Hepatocyte (in vitro differentiated cells): ENCODE measurements at places on chromosomes 16 and 17.

- DNase-seq, result peak; percentile 88
These were observed 17.4 kb upstream of the C17orf107 start for GRCh38 chr17:4881761-4882555.

GRCh38 chr17:80926591-80927250, 64.9 kb upstream of the CHMP6 start:
- DNase-seq, result no peak

DNA sequence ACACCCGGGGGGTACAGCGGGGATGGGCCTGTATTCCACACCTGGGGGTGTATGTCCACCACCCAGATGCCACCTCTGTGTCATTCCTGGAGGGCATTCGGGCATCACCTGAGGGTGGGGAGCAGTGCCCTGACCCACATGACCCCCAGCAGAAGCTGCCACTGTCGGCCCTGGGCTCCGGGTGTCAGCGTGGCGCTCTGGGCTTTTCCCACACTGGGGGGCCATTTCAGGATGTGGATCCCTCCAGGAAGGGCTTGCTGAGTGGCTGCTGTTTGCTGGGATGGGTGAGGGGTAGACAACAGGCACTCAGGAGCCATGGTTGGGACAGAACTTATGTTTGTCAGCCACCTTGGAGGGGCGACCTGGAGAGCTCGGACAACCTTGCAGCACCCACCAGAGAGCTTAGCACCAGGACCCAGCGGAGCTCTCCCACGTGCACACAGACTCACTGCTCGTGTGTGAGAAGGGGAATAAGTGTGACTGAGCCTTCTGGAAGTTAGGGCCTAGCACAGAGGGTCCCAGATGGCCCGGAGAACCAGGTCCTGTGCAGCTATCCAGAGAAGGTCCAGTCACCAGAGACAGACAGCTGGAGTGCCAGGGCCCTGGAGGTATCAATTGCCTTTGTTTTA, 102.7 kb downstream of the METRNL start:
- peak; percentile 2 for DNase-seq

DNA sequence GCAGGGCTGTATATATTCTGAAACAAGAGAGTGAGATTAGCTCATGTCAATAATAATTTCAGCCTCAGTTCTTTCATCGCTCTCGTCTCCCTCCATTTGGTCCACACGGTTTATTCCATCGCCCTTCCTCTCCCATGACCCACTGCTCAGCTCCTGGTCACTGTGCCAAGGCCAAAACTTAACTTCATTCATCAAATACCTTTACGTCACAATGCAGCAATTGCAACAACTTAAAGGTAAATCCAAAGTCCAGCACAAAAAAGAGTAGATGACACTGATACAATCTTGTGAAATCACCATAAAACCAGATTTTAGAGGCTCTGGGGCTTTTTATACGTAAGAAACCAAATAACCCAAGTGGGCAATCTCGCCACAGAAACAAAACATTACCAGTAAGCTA, 72.0 kb downstream of the ANKRD11 start:
- DNase-seq, result no peak

DNA sequence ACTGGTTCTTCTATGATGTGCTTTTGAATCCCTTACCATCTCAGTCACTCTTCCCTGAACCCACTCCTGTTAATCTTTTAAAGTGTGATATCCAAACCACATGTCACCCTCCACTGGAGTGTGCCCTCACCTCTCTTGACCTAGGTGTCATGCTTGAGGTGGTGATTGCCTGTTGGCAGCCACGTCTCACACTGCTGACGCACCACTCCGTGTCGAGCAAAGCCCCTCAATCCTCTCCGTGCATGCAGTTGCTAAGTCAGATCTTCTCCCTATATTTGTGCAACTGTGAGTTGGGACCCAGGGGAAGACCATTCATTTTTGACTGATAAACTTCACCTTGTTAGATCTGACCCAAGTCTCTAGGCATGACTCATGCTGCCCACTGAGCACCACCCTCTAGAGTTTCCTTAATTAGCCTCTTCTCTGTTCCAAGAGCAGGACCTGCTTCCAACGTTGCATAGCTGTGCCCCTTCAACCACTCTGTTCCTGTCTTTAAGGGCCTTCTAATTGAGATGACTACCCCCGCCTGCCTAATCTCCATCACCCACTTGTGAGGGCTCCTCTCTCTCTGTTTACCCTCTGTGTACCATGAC, 2.7 kb downstream of the MYH13 start:
- no peak for DNase-seq

GRCh38 chr17:57516290-57517230, 228.5 kb downstream of the CCDC182 start:
- DNase-seq, result no peak

GRCh38 chr16:79074541-79074940, 526.0 kb downstream of the MAF start:
- DNase-seq, result no peak

DNA sequence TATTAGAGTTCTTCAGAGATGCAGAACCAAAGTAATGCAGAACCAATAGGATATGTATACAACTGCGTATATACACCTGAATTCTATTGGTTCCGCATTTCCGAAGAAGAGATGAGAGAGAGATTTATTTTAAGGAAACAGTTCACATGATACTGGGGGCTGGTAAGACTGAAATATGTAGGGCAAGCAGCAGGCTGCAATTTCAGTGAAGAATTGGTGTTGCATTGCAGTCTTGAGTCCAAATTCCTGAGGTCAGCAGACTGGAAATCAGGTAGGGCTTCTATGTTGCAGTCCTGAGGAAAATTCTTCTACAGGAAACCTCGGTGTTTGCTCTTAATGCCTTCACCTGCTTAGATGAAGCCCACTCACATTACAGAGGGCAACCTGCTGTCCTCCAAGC, 128.2 kb upstream of the MED13 start:
- DNase-seq, result no peak

GRCh38 chr17:48791128-48792032, 25.6 kb downstream of the TTLL6 start:
- peak; percentile 91 for DNase-seq

DNA sequence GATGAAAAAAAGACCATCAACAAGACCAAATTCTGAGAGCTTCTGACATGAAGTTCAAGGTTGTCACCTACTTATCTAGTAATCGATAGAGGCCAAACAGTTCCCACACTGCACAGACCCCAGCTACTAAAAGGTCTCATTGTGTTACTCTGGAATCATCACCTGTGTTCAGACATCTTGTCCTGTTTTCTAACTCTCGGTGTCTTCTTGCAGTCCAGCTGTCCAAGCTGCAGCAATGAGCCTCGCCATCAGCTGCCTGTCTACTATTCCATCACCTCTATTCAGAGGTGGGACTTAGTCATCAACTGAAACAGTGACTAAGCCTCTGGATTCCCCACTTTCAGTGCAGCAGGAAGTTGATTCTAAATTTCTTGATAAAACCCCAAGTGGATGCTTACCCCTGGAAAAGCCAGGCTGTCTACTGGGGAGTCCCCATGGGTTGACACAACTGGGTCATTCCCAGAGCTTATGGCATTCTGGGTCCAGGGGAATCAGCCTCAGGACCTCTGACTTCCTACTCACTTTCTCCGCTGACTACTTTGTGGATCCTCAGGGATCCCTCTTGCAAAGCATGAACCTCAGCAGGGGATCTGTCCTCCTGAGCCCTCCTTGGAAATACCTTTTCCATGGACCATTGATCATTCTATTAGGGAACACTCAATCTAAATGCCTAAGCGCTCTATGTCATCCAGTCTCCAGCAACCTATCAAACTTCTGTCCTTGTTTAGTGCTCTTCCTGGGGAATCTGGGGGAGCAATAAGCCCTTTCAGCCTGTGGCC, 46.5 kb downstream of the HNF1B start:
- no peak for DNase-seq

GRCh38 chr16:50861970-50862411, 120.1 kb downstream of the CYLD start:
- no peak for DNase-seq

GRCh38 chr17:5110816-5111215, 862 bp downstream of the ZNF232 start:
- DNase-seq, result peak; percentile 27

DNA sequence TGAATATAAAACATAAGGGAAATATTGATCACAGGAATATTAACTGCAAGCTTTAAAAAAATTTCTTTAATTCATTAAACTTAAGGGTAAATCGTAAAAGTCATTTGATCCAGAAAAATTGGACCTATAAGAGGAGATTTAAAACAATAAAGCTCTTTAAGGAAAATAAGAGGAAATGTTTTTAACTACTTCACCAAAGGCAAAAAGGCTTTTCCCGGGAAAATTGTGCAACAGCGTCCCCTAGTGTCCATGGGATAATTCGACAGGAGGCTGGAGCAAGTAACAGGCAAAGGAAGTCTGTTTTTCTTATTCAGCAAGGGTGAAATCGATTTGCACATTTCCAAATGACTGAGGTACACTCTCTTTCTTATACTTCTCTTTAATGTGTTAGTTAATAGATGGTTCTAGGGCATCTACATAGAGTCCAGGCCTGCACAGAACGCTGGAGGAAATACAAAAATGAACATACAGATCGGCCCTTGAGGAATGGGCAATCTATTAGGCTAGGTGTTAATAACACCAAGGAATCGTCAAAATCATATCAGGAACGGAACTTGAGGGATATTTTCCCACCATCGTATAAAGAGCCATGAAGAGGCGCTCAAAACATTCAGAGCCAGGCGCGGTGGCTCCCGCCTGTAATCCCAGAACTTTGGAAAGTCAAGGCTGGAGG, 61.4 kb downstream of the ZNF18 start:
- DNase-seq, result peak; percentile 71

GRCh38 chr16:24430954-24431760, 108.2 kb upstream of the RBBP6 start:
- DNase-seq, result peak; percentile 24

DNA sequence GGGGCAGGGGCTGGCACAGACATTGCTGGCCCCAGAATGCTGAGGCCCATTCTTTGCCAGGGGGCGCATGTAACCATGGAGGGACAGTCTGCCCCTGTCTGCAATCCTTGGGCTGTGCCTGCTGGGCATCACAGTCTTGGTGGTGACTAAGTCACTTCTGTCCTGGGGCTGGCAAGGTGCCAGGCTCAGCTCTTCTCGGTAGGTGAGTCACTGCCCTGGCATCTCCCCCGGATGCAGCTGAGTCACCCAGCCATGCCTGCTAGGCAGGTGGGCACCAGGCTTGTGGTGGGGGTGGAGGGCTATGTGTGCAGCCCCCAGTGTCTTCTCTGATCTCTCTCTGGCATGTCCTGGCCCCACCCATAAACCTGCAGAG, 5.6 kb downstream of the RARA start:
- DNase-seq, result peak; percentile 85

- DNase-seq, result no peak
These were observed 14.6 kb downstream of the TOX3 start for GRCh38 chr16:52532384-52532783.

GRCh38 chr16:50245417-50246298, 20.7 kb upstream of the ADCY7 start:
- peak; percentile 75 for DNase-seq

- no peak for DNase-seq
These were observed 12.1 kb upstream of the ALDOA start for GRCh38 chr16:30053376-30054015.

- peak; percentile 56 for DNase-seq
These were observed 717 bp downstream of the CYBA start for GRCh38 chr16:88649924-88650748.

GRCh38 chr17:68182940-68183551, 64.8 kb upstream of the AMZ2 start:
- no peak for DNase-seq

- DNase-seq, result no peak
These were observed 240.1 kb downstream of the FTO start for GRCh38 chr16:53944025-53944424.

DNA sequence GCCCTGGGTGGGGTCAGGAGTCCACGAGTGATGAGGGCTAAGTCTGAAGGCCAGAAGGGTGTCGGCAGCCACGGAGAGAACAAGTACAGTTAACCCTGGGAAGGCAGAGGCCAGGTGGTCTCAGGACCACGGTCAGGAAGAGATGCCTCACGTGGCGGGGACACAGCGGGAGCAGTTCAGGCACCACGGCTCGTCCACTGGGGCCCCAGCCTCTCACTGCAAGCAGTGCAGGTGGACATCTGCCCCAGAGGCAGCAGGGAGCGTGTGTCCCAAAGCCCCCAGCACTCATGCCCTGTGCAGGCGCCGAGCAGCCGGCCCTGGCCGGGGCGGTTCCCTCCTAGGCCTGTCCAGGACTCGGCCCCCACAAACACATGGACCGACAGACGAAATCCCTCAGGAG, 4.7 kb downstream of the LMF1 start:
- DNase-seq, result no peak

DNA sequence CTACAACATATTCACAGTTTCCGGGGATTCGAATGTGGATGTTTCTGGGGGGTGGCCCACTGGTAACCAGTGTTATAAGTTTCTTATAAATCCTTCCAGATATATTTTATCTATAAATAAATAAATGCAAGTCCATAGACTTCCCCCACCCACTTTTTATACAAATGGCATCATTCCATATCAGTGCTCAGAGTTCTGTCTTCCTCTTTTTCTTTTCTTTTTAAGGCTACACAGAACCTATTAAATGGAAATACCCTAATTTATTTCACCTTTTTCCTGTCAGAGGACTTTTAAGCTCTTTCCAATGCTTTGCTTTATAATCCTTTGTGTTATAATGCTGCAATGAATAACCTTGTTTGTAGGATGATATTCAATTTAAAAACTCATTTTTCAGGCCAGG, 3.8 kb downstream of the LGALS9 start:
- DNase-seq, result no peak

- no peak for DNase-seq
These were observed 33.2 kb upstream of the ABCC11 start for GRCh38 chr16:48280546-48280945.

DNA sequence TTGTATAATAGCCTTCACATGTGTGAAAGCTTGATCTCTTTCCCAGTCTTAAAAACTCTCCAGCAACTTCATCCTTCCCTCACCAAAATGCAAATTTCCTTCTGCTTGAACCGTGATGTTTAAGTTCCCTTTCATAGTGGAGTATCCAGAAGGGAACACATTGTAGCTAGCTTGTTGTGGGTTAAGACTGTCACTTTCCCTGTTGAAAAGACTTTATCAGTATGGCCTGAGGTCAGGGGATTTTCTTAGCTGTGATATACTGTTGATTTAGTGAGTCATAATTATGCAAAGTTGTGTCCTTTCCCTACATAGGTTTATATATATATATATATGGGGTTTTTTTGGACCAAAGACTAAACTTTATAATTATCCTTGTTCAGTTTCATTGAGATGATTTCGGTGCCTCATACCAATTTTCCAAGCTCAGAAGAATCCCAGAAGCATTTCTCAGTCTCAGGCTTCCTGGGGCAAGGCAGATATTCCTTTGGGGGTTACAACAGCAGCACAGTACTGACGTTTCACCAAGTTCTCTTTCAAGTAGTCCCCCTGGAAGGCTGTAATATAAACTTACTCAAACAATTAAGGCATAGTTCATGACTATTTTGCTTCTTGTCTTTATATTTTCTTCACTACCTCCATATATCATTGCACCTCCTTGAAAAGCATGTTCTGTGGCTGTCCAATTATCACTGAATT, 35.7 kb downstream of the ESRP2 start:
- peak; percentile 12 for DNase-seq

GRCh38 chr16:78630102-78630501, 530.6 kb downstream of the WWOX start:
- DNase-seq, result no peak
